ENCODE measurements at places on chromosomes 2 and 18.

DNA sequence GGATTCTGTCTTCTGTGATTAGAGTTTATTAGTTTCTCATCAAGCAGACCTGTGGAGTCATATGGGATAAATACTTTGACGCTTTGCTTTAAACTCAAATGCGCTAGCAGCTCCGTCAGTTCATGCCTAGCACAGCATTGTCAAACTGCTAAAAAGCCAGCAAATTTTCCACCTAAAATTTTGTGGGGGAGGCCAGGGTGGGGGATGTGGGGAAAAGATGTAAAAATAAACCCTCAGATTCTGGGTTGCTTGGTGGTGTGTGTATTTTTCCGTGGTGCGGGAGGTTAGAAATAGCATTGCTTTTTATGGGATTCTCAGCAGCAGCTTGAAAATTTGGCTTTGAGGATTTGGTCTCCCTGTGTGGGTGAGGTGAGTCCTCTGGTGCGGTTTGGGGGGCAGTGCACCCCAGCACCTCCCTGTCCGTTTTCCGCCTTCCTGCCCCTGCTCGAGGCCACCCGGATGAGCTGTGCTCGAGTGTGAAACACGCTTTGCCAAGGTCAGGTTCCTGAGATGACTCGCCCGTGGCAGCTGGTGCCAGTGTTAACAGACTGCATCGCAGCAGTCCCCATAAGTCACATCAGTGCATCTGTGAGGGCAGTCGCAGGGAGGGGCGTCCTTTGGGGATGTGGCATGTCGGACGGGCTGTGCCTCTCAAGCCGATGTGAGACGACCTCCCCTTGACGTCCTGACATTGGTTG is 65.9 kb downstream of the LDLRAD4 start:
- no peak for DNase-seq

- DNase-seq: no peak
Measured at GRCh38 chr2:231680992-231681852, 27.1 kb upstream of the PTMA start.

DNA sequence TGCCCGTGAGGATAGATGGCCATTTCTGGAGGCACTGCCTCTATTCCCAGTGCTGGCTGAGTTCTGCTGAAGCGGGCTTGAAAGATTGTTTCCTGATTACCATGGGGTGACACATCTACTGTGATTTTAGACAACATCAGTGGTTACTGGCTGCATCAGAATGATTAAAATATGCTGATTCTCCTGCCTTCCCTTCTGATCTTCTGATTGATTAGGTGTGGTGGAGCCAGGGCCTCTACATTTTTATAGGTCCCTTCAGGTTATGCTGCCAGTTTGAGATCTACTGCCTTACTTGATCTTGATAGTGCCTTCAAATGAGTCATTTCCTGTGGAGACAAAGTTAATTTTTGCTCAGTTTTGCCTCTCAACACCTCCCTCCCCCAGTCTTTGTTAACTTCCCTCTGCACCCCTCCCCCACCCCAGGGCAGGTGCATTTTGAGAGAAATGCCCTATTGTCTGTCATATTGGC is 31.6 kb upstream of the SNORC start:
- peak; percentile 47 for DNase-seq

- no peak for DNase-seq
Measured at GRCh38 chr2:64359171-64359891, 94.6 kb upstream of the LGALSL start.

GRCh38 chr2:181354626-181355025 is 102.6 kb upstream of the ITGA4 start:
- DNase-seq: peak; percentile 72

DNA sequence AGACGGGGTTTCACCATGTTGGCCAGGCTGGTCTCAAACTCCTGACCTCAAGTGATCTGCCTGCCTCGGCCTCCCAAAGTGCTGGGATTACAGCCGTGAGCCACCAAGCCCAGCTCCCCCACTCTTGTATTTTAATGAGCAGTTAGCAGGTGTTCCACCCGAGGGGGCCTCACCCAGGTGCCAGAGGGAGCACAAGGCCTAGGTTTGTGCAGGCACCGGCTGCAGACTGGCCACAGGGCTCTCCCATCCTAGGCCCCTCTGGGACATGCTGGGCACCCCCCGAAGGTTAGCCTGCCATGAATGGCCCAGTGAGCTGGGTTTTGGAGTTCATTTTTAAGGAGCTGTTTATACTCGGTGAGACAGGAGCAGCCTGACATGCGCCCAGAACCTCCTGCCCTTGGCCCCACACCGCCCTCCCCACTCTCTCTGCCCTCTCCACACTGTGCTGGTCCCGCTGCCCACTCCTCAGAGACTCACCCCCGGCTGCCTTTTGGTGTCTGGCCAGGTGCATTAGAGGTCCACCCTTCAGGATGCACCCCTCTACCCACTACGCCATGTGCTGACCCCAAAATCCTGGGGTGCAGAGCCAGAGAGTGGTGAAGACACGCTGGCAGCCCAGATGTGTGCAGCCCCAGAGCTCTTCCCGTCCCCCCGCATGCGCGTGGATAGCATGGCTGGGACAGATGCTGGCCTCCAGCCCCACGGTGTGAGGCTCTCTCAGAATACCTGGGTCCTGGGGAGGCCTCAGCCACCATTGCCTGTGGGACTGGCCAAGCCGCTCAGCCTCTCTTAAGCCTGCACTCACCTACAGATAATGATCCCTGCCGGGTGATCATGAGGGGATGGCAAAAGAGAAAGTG is 11.2 kb upstream of the KLF11 start:
- no peak for DNase-seq

DNA sequence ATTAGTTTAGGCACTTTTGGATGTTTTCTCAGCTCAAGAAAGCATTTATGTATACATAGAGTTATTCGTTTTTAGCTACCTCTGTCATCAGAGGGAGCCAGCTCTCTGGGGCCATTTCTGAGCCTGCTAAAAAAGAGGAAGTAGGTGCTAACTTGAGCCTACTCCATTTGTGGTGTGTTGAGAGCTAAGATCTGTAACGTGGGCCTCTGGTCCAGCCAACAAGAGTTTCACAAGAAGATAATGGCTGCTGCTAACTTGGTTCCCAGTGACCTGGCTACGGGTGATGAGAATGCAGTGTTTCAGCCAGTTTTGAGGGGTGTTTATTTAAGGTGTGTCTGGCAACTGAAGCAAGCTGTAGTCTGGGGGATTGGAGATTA is 182.5 kb downstream of the PRKCE start:
- peak; percentile 42 for DNase-seq

DNA sequence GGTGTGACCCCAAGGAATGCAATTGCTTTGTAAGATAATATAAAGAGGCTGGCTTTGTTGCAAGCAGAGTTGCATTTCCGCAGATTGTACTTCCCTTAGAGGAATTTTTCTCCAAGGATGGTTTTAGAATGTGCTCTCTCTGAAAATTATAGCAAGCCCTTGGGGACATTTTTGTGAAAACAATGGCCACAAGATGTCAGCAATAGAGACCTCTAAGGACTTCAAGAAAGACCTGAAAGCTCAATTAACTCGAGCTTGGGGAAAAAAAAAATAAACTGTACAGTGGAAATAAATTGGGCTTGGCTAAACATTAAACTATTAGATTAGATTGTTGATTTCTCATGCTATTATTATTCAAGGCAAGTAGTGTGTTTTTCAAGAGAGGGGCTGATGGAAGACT is 81.3 kb upstream of the KYNU start:
- DNase-seq: no peak

GRCh38 chr18:58903533-58903932 is 38.9 kb downstream of the ZNF532 start:
- no peak for DNase-seq

GRCh38 chr2:161241894-161242293 is 66.3 kb upstream of the PSMD14 start:
- no peak for DNase-seq

- no peak for DNase-seq
Measured at GRCh38 chr2:108554528-108554927, 20.3 kb downstream of the LIMS1 start.

DNA sequence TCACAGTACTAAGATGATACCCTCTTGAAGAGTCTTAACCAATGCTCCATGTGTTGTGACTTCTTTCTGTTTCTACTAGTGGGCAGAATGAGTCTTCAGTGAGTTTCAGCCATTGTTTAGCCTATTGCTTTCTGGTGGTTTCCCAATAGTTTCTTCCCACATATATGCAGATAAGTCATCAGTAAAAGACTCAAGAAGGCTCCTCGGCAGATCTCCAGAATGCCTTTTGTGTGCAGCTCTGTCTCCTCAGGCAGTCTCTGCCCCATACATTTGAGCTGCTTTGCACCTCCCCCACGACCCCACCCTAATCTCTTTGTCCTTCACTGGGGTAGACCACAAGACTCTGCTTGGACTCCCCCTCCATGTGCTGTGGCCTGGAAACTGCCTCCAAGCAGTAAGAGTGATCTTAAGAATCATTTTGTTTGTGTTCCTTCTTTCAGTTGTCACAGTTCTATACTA is 71.6 kb upstream of the CHRNA1 start:
- DNase-seq: no peak

- DNase-seq: peak; percentile 76
Measured at GRCh38 chr2:152466980-152467676, 132.2 kb downstream of the FMNL2 start.

DNA sequence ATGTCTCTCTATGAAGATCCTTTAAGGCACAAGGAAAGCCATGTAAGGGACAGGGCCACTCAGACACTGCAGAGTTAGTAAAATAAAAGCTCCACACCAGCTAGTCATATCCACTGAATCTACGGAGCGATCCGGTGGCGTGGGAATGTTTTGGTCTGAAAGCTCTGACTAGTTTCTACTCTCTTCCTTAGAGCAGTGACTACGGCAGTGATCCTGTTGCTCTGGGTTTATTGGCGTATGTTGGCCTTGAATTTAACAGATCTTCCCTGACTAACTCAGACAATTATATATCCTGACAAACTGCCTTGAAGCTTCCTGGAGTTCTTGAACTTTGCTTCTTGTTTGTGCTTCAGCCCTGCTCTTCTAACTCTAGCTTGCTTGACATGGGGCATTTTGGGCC is 115.3 kb upstream of the FZD5 start:
- no peak for DNase-seq

DNA sequence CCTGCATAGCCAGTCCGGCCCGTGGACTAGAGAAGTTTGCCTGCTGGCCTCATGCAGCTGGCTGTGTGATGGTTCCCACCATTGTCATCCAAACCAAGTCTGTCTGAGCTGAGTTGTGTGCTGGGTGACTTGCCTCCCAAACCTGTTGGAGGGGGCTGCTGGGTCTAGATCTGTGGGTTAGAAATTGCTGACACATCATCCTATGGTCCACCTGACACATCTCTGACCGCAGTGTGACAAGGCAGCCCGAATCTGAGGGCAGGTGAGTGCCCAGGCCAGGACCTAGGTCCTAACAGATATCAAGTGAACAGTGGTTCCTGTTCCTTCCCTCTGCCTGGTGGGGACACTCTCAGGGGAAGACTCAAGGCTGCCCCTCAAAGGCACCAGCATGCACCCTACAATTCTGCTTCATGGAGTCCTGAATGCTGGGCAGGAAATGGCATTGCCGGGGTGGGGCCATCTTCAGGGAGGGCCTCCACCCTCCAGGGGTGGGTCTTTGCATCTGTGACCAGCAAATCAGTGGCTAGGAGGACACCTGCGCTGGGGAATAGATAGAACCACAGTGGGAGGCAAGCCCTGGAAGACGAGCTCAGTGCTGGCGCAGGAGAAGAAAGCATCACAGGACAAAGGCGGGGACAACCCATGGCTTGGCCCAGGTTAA is 117.9 kb upstream of the ID2 start:
- no peak for DNase-seq

GRCh38 chr18:39414009-39414700 is 1848.6 kb upstream of the CELF4 start:
- DNase-seq: no peak

DNA sequence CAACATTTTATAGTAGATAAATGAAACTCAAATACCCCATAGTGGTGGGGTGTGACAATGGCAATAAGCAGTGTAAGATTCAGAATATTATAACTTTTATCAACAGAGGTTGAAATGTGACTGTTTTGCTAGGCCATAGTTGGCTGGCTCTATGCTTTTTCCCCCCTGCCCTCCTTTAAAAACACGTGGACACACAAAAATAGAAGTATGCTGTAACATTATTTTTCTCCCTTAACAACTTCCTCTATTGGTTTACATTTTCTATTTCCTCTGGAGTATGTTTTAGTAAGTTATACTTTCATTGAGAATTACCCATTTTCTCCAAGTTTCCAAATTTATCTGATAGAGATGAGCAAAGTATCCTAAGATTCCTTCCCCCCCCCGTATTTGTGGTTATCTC is 31.1 kb downstream of the NDUFAF7 start:
- peak; percentile 42 for DNase-seq

DNA sequence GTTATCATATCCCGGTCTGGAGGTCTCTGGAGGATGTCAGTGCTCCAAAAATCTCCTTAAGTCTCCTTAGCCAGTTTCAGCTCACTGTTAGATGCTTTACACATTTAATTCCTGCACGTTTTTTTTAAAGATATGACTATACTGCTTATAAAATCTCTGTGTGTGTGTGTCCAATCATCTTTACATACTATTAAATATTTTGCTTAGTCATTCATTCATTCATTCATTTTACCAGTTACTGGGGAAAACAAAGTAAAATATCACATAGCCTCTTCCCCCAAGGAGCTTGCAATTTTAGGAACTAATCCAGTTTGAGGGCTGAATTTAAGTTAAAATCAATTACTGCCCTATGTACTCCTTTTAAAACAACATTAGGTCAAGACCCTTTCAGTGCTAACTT is 293.2 kb upstream of the LYPD1 start:
- no peak for DNase-seq

DNA sequence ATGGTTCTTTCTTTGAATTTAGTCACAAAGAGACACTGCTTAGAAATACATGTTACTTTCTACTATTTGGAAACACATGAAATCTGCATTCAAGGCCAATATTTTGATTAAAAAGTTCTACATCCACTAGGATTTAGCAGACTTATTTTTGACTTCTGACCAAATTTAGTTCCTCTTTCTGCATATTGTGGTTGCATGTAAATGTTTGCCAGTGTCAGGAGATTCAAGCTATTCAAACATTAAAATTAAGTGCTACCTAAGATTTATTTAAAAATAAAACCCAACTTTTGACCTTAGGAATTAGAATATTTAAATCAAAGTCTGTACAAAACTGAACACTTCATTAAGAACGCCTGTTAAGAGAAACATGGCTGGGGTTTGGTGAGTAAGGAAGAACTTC is 891.1 kb downstream of the CPS1 start:
- DNase-seq: peak; percentile 36

- DNase-seq: no peak
Measured at GRCh38 chr2:231672617-231673347, 35.5 kb upstream of the PTMA start.

DNA sequence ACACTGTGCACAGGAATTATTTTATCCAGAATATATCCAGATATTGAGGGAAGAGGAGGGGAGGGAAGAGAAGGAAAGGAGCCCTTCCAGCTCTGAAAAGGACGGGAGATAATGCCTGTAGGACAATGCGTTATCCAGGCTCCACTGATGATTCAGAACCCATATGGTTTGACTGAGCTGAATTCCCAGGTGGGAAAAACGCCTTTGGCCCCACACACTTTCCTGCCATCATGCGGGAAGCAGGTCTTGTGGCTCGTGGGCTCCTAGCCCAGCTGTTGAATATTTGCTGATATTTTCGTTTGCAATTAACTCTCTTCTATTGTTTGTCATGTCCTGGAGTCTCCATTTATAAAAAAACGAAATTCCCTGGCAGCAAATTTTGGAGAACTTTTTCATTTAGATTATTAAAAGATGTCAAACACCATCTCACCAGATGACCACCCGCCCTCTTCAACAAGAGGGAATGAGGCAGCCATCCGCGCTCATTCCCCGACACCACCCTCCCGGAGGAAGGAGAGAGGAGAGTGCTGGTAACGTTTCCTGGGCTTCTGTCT is 8.9 kb downstream of the COL6A3 start:
- no peak for DNase-seq
